D721Med (cell line): ENCODE measurements at places on chromosomes 6 and 20.

- DNase-seq: no peak
These were observed 94.7 kb downstream of the ANKRD6 start for GRCh38 chr6:89527634-89528033.

- DNase-seq: no peak
These were observed 51.2 kb downstream of the C6orf52 start for GRCh38 chr6:10643201-10643651.

GRCh38 chr6:38933426-38933825 lies 115.2 kb upstream of the GLP1R start:
- DNase-seq: no peak

GRCh38 chr6:30002871-30003270 lies 58.2 kb upstream of the POLR1H start:
- DNase-seq: no peak

- no peak for DNase-seq
These were observed 866.7 kb upstream of the GJE1 start for GRCh38 chr6:141265756-141266623.

- no peak for DNase-seq
These were observed 97.0 kb downstream of the TRERF1 start for GRCh38 chr6:42354702-42355101.
